SW480 (cell line): ENCODE measurements at places on chromosomes 16 and 17.
A peak's percentile ranks its signal among the peaks of the same experiment; 100 is the strongest.

- DNase-seq, result no peak
Measured at GRCh38 chr17:50945779-50946222, 79.6 kb upstream of the TOB1 start.

GRCh38 chr17:77126519-77126918 is 14.2 kb upstream of the SEC14L1 start:
- peak; percentile 85 for DNase-seq

GRCh38 chr16:68920349-68920748 is 77.0 kb downstream of the TANGO6 start:
- DNase-seq, result no peak

DNA sequence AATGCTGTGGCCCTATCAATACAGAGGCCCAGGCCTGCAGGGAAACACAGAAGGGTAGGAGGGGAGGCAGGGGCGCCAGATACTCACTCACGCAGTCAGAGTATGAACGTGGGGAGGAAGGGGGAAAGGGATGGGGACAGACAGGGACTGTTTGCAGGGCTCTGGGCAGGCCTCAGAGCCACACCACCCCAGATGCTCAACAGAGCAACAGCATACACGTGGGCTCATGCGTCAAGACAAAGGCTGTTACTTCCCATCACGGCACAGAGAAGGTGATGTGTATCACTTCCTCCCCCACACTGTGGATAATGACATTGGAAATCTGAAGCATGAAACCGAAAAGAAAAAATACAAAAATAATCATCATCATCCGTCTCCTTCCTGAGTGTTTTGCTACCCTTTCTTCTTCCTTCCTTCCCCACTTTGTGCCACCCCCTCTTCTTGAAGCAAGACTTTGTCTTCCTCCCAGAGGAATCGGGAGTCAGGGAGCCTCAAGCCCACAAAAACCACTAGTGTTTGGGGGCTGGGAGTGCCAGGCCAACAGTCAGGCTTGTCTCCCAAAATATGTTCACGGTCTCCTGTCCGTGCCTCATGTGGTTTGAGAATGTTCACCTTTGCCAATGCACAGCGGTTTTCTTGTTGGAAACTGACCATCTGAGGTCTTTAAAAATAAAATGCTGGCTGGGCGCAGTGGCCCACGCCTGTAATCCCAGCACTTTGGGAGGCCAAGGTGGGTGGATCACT is 20.1 kb downstream of the SLC39A11 start:
- DNase-seq, result no peak
